Glomerular endothelial cell (primary cell): ENCODE measurements at places on chromosomes 12 and 14. TPM values are rescaled to one million over a fixed set of nuclear protein-coding genes. Genes with fewer than 3 reads are reported as not detected.

LYZ gene
- not detected in 2 replicates for total RNA-seq

- DNase-seq: no peak
Measured at GRCh38 chr12:113782873-113783272, 183.3 kb downstream of the RBM19 start.

SLC38A6 gene
- total RNA-seq: 40.9 and 43.0 TPM in 2 replicates

ACVRL1 gene
- total RNA-seq: 933 and 964 TPM in 2 replicates

KSR2 gene
- 1.3 and 3.6 TPM in 2 replicates for total RNA-seq

GRCh38 chr14:104954746-104955395 is 23.3 kb downstream of the AHNAK2 start:
- no peak for DNase-seq

DNA sequence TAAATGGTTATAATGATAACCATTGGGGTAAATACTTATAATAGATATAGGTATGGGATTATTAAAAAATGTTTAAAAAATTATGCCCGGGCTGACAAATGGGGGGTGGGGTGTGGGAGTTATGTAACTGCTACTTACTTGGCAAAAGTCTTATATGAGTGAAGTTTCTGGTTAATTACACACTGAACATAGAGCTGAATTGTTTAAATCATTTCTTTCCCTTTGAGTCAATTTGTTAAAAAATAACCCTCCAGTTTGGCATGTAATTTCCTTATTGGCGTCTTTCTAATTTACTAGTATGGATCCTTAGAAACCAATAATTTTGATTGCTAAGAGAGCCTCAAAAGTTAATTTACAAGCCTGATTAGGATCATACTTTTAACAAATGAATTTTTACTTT is 16.7 kb downstream of the PAH start:
- no peak for DNase-seq

DNA sequence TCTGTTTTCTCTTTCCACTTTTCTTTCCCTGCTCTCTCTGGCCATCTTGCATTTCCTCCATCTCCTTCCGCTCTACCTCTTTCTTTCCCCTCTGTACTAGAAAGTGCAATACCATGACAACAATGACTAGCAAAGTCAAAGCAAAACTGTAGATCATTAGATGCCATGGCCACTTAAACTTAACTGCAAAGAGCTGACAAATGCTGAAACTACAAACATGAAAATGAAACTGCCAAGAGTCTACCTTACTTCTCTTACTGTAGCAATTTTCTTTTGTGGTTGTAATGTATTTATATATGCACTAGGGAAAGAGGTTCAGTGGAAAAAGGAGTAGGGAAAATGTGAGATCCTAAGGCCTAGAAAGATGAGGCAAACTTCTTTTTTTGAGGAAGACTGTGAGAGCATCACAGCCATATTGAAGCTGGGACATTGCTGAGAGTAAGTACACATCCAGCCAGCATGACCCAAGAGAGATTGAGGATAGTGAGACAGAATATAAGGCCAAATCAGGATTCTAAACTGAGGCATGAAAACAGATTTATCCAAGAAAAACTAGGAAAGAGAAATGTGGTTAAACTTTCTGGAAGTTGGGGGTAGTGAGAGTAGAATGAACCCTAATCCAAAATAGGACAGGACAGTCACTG is 276.6 kb upstream of the NAV3 start:
- DNase-seq: no peak

- DNase-seq: no peak
Measured at GRCh38 chr14:105315211-105315721, 718 bp downstream of the PACS2 start.

JAG2 gene
- 59.0 and 123 TPM in 2 replicates for total RNA-seq

CD163 gene
- total RNA-seq: not detected in 2 replicates

DNA sequence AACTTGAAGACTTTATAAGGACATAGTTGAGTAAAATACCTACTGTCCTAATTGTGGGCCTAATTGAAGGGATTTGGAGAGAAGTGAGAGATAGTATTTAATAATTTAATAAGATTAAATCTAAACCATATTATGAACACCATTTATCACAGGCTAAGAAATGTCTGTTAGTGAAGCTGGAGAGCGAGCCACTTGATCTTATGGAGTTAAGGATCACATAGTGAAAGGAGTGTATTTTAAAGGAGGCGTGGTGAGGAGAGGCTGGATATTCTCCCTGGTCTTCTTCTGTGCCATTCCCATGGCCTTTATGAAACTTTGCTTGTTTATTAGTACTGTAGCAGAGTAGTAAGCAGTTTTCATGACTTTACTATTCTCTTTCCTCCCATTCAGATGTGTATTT is 172.4 kb downstream of the TRHDE start:
- DNase-seq: no peak

MFAP5 gene
- 0.92 TPM in 1 of 2 replicates, not detected in the other for total RNA-seq

DNA sequence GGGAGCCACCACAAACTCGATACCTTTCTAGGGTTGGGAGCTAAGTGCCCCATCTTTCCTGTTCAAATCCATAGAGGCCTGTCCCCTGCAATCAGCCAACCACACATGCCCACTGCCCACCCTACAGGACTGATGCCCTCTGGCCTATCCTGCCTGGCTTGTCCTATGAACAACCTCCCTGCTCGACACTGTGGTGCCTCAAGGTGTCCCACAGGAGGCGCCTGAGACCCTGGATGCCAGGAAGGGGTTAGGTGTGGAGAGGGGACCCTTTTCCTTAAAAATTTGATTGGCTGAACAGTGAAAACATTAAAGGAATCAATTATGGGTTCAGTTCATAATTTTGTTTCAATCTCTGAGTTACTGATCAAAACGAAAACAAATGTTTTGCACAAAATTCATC is 97.3 kb upstream of the FZD10 start:
- DNase-seq: no peak

GRCh38 chr14:95769976-95770375 is 56.1 kb upstream of the TCL1A start:
- DNase-seq: no peak

- DNase-seq: no peak
Measured at GRCh38 chr14:77040741-77041653, 12.5 kb upstream of the IRF2BPL start.

GRCh38 chr12:76029982-76030340 is 1.6 kb downstream of the PHLDA1 start:
- DNase-seq: no peak

BCAT1 gene
- total RNA-seq: 117 and 130 TPM in 2 replicates

- DNase-seq: no peak
Measured at GRCh38 chr14:26379951-26380350, 217.9 kb downstream of the NOVA1 start.

FBXO33 gene
- 5.5 and 7.8 TPM in 2 replicates for total RNA-seq

GRCh38 chr12:18551701-18552100 is 186.1 kb downstream of the PLCZ1 start:
- no peak for DNase-seq

DNA sequence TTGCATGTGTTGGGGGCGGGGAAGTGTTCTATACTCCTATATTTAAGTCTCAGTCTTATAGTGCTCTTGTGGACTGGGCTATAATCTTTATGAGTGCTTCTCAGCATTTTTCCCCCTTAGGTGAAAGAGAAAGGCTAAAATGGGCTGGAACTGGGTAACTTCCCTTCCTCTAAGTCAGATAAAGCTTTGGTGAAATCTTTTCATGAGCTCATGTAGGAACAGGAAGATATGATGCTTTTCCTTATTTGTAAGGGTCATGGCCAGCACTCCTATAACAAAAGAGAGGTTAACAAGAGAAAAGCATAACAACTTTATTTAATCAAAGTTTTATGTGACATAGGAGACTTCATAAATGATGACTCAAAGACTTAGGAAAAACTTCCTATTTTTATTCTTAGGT is 841.5 kb downstream of the SLC16A7 start:
- peak; percentile 52 for DNase-seq

- no peak for DNase-seq
Measured at GRCh38 chr14:104749111-104749649, 3.8 kb upstream of the SIVA1 start.

DNA sequence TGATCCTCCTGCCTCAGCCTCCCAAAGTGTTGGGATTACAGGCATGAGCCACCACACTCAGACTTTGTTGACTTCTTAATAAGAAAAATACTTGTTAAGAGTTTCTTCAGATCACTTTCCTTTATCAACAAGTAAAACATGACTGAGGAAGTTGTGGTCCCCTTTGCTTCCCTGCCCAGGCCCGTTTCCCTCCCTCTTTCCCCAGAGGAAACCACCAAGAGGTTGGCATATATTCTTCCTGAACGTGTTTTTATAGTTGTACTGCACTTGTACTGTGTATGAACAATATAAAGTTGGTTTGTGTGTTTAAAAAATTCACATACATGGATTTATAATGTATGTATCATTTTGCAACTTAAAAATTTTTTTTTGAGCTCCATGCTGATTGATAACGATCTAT is 28.4 kb downstream of the PTPN11 start:
- no peak for DNase-seq

CLEC12A gene
- not detected in 2 replicates for total RNA-seq

DNA sequence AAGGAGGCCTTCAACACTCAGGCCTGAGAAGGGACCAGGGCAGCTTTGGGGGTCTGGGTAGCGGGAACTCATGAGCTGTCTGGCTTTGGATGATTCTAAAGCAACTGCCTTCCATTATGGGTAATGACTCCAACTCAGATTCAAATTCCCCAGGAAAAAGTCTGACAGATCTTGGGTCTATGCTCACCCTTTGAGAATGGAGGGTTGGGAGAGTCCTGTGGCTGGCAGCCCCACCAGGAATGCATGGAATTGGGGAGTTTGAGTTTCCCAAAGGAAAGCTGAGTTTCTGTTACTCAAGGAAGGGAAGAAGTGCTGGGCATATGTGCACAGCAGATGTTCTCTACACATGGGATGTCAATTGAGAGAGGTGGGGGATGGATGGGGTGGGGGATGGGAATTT is 22.4 kb upstream of the LTBP2 start:
- DNase-seq: no peak

- no peak for DNase-seq
Measured at GRCh38 chr14:89060191-89060590, 235.7 kb downstream of the TTC8 start.

DNA sequence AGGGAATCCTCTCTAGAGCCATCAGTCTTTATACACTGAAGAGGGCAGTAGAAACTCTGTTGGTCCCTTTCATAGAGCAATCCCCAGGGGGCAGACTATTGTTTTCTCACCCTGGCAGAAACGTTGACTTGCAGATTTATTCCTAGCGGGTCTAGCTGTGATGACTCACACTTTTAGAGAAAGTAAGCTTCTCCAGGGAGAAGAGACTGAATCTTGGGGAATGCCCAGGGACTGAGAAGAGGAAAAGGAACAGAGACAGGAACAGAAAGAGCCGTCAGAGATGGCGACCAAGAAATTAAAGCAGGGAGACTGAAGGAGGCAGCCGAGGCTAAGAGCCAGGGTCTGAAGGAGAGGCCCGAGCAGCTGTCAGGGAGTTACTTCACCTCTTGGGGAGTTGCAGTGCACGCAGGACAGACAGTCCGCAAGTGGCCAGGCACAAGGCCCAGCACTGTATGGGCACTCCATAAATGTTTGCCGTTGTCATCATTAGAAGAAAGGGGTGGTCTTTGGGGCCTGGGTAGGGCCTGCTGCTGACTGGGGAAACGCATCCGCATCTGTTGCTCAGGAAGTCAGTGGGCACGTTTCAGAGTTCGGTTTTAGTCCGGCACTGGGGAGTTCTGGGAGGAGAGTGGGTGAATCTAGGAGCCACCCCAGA is 13.0 kb downstream of the PLEKHG6 start:
- peak; percentile 96 for DNase-seq

- no peak for DNase-seq
Measured at GRCh38 chr14:100754020-100754419, 27.3 kb downstream of the DLK1 start.

- no peak for DNase-seq
Measured at GRCh38 chr12:31523306-31523705, 67.6 kb downstream of the DENND5B start.
